MCF 10A (cell line): ENCODE measurements at places on chromosomes 11 and 22. TPM values are rescaled to one million over a fixed set of nuclear protein-coding genes. Genes with fewer than 3 reads are reported as not detected.

The CBLIF gene
- not detected in 2 replicates for total RNA-seq

The SLC6A5 gene
- total RNA-seq = not detected in 2 replicates

The PKP3 gene
- total RNA-seq = 129 and 177 TPM in 2 replicates

GRCh38 chr11:116925050-116925449, 87.6 kb upstream of the APOA1 start:
- no peak for DNase-seq

DNA sequence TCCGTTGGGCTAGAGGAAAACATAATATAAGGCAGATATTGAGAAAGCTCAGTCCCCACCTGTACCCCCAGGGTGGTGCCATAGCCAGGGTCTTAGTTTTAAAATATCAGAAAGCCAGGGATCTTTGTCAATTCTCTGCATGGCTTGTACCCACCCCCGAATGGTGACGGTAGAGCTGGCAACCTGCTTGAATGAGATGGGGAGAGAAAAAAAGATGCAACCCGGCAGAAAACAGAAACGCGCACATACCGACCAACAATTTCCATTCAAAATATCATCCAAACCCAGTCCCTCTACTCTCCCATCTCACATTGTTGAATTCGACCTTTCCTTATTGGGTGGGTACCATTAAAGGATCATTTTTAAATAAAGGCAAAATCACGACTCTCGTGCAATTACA, 543.9 kb downstream of the MIAT start:
- no peak for DNase-seq

GRCh38 chr11:2585566-2586086, 114.2 kb downstream of the KCNQ1OT1 start:
- DNase-seq = no peak

The GPR152 gene
- not detected in 2 replicates for total RNA-seq

GRCh38 chr11:94152678-94153065, 24.0 kb downstream of the PANX1 start:
- DNase-seq = no peak
